NCI-H526 (cell line): ENCODE measurements at places on chromosomes 13 and 19.

DNA sequence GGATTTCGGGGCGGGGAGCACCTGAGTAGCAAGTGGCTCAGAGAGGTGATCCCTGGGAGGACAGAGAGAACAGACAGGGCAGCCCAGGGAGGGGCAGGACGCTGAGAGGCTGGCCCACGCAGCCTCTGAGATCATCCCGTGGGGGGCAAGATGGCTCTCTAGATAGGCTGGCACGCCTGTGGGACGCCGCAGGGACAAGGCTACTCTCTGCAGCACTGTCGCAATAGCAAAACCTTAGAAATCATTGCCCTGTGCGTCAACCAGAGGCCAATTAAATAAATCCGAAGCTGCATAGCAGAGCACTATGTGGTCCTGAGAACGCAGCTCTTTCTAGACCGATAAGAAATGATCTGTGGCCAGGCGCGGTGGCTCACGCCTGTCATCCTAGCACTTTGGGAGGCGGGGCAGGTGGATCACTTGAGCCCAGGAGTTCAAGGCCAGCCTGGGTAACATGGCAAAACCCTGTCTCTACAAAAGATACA is 5.1 kb downstream of the PEX11G start:
- no peak for DNase-seq

- DNase-seq: no peak
These were observed 47.4 kb upstream of the TMTC4 start for GRCh38 chr13:100721885-100722512.

- DNase-seq: no peak
These were observed 33.8 kb upstream of the MEDAG start for GRCh38 chr13:30872276-30872594.

DNA sequence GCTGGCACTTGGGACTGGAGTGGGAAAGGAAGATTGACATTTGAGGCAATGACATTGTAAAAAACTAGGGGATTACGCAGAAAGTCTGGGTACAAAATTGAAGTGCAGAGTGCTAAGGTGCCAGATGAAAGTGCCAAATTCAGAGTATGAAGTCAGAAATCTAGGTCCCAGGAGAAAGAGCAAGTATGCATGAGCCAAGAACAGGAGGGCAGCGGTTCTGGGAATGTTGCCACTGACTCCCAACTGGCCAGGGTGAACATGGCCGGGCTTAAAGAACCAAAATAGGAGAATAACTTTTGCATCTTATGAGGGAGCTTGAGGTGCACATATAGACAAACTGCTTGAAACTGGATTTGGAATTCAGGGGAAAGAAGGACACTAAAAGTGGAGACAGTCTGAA is 495.8 kb upstream of the KLF12 start:
- no peak for DNase-seq

DNA sequence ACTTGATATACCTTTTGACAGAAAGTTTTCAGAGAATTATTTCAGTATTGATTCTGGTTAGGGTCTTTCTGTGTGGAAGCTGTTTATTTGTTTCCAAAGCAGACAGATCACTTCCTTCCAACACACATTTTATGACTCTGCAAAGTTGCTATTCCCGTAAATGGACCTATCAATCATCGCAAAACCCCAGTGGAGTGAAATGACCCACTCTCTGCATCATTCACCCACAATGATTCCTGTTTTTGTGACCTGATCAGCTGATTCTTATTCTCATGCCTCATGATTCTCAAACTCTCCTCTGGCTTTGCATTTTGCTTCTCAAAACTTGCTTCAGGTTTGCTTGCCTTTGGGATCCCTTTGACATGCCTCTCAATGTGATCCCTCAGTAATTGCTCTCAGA is 453.7 kb downstream of the PCDH17 start:
- no peak for DNase-seq

- DNase-seq: no peak
These were observed 12.2 kb downstream of the SMAD9 start for GRCh38 chr13:36907821-36908220.

DNA sequence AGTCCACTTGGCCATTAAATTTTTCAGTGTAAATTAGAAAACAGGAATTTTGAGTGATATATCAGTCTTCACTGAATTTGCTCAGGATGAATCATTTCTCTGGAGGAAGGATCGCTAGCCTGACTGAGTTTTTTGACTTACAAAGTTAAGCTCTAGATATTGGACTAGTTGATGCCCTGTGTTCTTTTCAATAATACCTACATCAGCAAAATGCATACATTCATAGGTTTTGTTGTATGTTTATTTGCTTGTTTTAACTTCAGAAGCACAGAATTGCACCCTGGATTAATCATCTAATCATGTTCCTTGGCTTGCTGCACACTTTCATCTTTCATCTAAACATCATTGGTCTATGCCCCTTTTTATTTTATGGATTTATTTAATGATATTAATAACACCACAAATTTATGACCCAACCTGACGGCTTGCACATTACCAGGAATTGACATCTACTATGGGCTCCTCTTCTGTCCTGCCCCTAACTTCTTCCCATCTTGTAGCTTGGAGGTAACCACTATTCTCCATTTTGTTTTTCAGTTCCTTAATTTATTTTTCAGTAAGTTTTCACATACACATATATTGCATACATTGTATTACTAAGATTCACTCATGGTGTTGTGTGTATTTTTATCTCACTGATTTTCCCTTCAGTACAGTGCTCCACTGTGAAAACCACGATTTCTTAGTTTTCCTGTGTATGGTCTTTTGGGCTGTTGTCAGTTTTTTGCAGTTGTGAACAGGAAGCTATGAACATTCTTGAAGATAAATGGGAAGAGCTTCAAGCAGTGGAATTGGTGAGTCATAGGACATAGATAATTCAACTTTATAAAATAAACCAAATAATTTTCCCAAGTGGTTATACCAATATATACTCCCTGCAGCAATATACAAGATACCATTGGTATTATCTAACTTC is 23.3 kb downstream of the COMMD6 start:
- DNase-seq: no peak

GRCh38 chr19:42122691-42123607 is 9.3 kb downstream of the POU2F2 start:
- DNase-seq: no peak

DNA sequence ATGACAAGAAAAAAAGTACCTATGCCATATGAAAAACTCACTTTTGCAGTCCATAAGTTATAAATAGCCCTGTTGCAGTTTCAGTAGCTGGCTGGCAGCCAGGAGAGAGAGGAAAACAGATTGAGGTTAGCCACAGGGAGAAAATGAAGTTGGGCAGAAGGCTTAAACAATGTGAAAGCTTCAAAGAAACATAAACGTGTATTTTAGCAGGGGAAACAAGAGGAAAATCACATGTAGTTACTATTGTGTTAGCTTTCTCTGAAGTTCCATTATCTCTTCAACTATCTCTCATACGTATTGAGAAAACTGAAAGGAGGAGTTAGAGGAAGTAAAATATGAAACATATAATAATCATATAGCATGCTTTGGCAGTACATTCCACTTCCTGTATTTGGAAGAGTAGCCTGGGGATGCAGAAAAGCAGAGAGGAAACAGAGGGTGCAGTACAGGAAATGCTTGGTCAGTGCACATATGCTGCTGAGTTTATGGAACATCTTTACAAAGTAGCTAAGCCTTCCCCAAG is 1551.1 kb downstream of the EFNB2 start:
- no peak for DNase-seq

GRCh38 chr19:16223746-16224145 is 26.0 kb downstream of the AP1M1 start:
- DNase-seq: no peak

- DNase-seq: no peak
These were observed 37.7 kb upstream of the ESD start for GRCh38 chr13:46834657-46835056.

DNA sequence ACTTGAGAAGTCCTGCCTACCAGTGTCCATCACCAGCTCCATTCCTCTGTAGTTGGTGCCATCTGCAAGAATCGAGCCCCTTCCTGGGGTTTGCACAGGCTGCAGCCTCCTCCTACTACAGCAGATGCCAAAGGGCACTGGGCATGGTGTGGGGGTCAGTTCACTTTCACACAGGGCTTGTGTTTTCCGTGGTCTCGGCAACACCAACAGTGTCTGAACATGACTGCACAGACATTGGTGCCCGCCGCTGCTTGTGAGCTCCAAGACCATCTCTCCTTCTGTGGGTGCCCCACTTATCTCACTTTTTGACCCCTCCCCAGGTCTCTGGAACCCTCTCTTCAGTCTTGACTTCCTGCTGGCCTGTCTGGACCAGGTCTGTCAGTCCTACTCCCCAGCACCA is 15.2 kb downstream of the ZNF446 start:
- DNase-seq: no peak

DNA sequence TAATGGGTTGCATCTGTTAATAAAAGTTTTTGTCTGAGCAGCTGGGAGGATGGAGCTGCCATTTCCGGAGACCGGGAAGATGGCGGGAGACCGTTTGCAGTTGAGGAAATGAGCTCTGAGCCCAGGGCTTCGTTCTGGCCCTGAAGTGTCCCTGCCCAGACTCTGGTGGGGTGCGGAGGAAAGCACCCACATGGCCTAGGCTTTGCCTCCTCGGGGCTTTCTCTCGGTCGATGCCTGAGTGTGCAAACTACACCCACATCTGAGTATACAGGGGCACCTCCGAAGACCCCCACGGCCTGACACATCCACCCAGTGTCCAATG is 15.6 kb upstream of the NANOS3 start:
- no peak for DNase-seq

DNA sequence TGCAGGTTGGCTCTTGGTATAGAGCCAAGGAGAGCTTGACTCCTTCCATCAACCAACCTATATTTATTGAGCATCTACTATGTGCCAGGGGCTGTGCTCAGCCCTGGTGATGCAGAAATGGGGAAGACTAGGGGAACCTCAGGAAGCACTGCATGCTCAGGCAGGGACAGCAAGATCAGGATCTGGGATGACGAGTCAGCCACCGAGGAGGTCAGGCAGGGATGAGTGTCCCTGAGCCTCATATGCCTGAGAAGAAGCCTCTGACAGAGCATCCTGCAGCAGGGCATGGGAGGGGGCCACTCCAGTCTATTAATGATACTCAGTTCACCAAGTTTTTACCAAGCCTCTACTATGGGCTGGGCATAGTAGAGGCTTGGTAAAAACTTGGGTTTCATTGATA is 158.1 kb downstream of the KATNAL1 start:
- DNase-seq: no peak

DNA sequence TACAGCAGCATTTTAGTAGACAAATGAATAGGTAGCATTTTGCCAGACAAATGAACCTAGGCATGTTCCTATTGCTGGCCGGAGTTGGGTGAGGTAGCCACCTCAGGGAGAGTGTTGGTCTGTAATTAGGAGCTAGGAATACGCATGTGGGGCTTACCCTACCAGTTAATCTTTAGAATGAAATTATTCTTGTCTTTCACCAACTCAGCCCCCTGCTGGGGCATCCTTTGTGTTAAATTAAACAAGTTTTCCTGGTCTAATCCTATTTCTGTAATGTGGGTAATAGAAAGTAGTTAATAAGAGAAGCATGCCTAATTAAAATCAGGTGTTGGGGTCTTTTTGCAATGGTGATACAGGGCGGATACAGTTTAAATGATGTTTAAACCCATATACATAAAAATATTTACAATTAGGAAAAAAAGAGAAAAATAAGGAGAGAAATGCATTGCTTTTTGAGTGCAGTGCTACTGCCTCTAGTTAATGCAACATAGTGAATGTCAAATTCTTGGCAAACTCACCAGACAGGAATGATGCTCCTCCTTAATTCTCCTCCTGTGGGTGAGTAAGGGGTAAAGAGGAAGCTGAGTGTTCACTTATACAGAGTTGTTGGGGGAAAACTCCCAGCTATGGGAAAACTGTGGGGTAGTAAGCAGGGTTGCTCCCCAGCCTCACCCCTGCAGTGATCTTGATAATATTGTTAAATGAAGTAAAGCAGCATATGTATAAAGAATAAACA is 276.4 kb upstream of the EDNRB start:
- DNase-seq: no peak

GRCh38 chr19:1884719-1885334 is 469 bp downstream of the ABHD17A start:
- no peak for DNase-seq

DNA sequence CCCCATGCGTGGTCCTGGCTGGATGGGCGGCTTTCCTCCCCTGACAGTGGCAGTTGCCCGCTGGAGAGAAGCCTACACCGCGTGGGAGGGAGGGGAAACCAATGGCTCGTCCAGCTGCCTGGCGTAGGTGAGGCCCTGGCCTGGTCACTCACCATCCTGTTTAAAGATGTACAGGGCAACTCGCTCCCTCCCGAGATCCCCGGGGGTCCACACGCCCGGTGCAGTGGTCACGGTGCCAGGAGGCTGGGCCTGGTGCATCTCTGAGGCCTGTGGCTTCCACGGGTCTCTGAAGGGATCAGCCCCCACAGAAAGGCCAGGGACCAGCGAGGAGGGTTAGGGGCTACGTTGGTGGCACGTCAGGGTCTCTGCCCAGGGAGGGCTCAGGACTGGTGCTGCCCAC is 156.5 kb downstream of the KDM4B start:
- no peak for DNase-seq

- no peak for DNase-seq
These were observed 18.5 kb downstream of the PLEKHJ1 start for GRCh38 chr19:2217591-2217990.

DNA sequence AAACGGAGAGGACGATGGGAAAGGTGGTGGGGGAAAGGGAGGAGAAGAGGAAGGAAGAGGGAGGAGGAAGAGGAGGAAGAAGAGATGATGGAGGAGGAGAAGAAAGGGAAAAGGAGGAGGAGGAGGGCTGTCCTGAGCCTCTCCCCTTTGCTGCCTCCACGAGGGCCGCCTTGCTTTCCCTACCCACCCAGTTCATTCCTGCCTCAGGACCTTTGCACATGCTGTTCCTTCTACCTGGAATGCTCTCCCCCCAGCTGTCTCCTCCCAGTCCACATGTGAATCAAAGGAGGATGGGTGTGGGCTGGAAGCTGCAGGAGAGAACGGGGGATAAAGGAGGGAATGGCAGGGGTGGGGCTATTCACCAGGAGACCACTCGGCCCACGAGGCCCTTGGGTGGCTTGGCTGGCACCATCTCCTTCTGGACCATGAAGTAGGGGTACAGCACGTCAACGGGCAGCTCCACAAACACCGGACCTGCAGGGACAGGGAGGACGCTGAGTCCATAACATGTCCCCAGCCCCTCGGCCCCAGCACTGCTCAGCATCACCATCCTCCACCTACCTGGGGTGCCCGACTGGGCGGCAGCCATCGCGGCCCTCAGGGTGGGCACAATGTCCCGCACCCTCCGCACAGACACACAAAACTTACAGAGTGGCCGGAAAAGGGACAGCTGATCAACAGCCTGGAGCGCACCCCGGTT is 15.3 kb downstream of the SYDE1 start:
- no peak for DNase-seq

DNA sequence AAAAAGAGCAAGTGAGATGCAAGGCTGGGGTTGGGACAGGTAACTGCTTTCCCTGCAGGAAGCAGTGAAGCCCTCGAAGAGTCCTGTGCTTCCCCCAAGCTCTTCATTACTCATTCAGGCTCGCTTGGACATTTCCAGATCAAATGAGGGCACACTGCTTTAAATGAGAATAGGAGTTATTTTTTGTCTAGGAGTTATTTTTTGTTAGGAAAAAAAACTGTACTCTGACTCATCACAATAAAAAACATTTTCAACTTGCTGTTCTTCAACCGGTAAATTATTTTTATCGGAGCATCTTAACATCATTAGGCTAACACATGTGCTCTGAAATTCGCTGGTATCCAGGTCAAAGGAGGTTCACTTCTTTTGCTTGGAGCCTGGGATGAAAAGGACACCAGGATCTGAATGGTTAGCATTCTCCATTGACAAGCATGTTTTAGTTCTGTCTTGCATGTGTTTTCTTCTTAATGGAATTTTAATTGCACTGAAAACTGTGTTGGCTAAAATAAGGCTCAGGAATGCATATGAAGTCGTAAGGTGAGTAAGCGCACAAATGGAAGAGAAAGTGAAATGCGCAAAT is 80.7 kb upstream of the STK24 start:
- DNase-seq: no peak

- DNase-seq: no peak
These were observed 52.7 kb upstream of the MCF2L start for GRCh38 chr13:112916296-112916695.
